WTC11 (cell line): ENCODE measurements at places on chromosomes 5 and 9. TPM values are rescaled to one million over a fixed set of nuclear protein-coding genes. Genes with fewer than 3 reads are reported as not detected.

Gene MTAP
- total RNA-seq: 71.8 to 84.3 TPM (median 73.9 TPM) in 3 replicates

Gene HARS2
- total RNA-seq: 26.8 to 28.9 TPM (median 27.7 TPM) in 3 replicates

Gene GCNT1
- 15.6 to 17.2 TPM (median 16.1 TPM) in 3 replicates for total RNA-seq

GRCh38 chr9:82423700-82424099, 435.1 kb downstream of the SPATA31D1 start:
- no peaks in the 10 kb centered on the region for H3K27me3 ChIP-seq
- H3K4me3 ChIP-seq: no peak overlapping the region
- no peaks in the 10 kb centered on the region for H3K4me1 ChIP-seq
- H3K36me3 ChIP-seq: no peaks in the 10 kb centered on the region
- no peak for DNase-seq
- H3K27ac ChIP-seq: no peak overlapping the region

- H3K36me3 ChIP-seq: peaks cover 36% of the 10 kb centered on the region
- H3K27me3 ChIP-seq: no peaks in the 10 kb centered on the region
These were observed 24.5 kb upstream of the SARDH start for GRCh38 chr9:133762488-133763271.

GRCh38 chr9:20319641-20320337, 302.5 kb downstream of the MLLT3 start:
- no peak overlapping the region for H3K4me3 ChIP-seq
- H3K4me1 ChIP-seq: peaks cover 22% of the 10 kb centered on the region
- no peak overlapping the region for H3K27ac ChIP-seq

GRCh38 chr9:126301985-126302603, 24.5 kb upstream of the MVB12B start:
- no peaks in the 10 kb centered on the region for H3K27me3 ChIP-seq
- H3K4me3 ChIP-seq: no peak overlapping the region
- H3K27ac ChIP-seq: no peak overlapping the region
- no peaks in the 10 kb centered on the region; the same call in 1 of the 2 replicates for H3K4me1 ChIP-seq
- DNase-seq: peak; percentile 61

DNA sequence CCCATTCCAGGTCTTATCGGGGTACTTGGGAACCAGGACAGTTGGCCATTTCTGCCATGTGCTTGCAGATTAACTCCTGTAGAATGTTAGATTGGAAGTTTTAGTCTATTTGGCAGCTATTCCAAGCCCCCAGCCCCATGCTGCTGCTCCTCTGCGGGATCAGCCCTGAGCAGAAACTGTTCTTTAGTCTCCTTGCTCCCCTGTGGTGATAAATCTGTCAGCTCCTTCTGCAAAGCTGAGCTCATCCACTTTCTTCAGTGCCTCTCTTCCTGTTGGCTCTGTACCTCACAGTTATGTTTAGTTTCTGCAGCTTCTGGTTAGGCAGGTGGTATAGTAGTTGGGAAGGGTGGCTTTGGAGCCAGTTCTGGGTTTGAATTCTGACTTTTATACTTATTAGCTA, 170.4 kb downstream of the GRIA1 start:
- H3K4me1 ChIP-seq: peaks cover 25% of the 10 kb centered on the region
- no peaks in the 10 kb centered on the region for H3K36me3 ChIP-seq
- peak; percentile 9 for DNase-seq

DNA sequence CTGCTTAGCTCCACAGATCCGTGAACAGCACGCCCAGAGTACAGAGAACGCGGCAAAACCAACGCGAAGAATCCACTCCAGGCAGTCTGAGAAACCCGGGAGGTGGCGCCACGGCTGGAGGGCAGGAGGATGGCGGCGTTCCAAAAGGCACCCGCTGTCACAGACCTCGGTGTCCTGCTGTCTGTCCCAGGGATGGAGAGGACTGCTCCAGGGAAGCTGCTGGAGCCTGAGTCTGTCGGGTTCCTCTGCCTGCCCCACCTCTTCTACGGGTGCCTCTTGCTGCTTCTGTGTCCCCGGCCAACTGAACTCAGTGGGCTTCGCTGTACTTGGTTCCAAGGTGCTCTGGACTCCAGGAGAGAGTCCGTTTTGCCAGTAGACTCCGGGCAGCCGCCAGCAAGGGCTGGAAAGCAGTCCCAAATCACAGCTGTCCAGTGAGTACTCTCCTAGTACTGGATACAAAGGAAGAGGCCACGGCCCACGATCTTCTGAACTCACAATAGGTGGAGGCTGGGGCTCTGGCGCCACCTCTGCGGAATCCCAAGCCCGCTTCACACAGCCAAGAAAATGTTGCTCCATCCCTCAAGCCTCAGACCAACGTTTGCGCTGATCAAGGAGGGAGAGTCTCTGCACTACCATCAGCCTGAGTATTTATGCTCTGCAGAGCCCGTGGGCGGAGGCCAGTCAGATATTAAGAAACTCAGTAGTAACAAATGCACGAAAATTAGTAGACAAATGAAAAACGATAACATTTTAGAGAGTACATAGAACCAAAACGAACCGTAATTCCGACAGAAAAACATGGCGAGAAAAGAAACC, 440 bp downstream of the ANXA2R start:
- no peak overlapping the region for H3K27ac ChIP-seq
- H3K36me3 ChIP-seq: no peaks in the 10 kb centered on the region
- peaks cover 61% of the 10 kb centered on the region for H3K4me1 ChIP-seq
- peak; percentile 53 for DNase-seq
- peak overlapping the region; percentile 74 for H3K4me3 ChIP-seq

DNA sequence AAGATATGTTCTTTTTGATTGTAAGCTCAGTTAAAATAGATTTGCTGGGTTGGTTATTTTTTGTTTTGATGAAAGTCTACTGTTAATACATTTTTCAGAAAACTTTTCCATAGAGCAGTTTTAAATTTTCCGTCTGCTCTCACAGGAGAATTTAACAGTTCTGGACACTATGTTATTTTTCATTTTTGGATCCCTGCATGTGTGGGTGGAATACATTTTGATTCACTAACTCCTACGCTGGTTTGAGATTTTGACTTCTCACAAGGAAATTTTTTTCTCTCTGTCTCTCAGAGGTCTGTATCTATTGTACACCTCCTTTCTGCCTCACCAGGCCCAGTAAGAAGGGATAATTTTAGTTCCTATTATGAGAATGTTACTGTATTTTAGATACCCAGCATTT, 502.4 kb downstream of the CDH10 start:
- H3K27me3 ChIP-seq: no peaks in the 10 kb centered on the region
- H3K4me3 ChIP-seq: no peak overlapping the region
- H3K4me1 ChIP-seq: no peaks in the 10 kb centered on the region
- no peak overlapping the region for H3K27ac ChIP-seq
- no peak for DNase-seq
- H3K36me3 ChIP-seq: no peaks in the 10 kb centered on the region

- H3K27ac ChIP-seq: no peak overlapping the region
- no peaks in the 10 kb centered on the region for H3K36me3 ChIP-seq
- no peak for DNase-seq
These were observed 18.2 kb upstream of the DAB2 start for GRCh38 chr5:39442991-39443390.

- H3K27ac ChIP-seq: no peak overlapping the region
- no peaks in the 10 kb centered on the region for H3K27me3 ChIP-seq
- peaks cover 28% of the 10 kb centered on the region for H3K36me3 ChIP-seq
- H3K4me3 ChIP-seq: no peak overlapping the region
These were observed 13.1 kb downstream of the SELENOP start for GRCh38 chr5:42798284-42799240.
